OCI-LY7 (cell line): ENCODE measurements at places on chromosomes 11 and 22. TPM values are rescaled to one million over a fixed set of nuclear protein-coding genes. Genes with fewer than 3 reads are reported as not detected.
A peak's percentile ranks its signal among the peaks of the same experiment; 100 is the strongest.

GRCh38 chr22:28112548-28113043 is 193.5 kb upstream of the PITPNB start:
- peak; percentile 40 for DNase-seq

DNA sequence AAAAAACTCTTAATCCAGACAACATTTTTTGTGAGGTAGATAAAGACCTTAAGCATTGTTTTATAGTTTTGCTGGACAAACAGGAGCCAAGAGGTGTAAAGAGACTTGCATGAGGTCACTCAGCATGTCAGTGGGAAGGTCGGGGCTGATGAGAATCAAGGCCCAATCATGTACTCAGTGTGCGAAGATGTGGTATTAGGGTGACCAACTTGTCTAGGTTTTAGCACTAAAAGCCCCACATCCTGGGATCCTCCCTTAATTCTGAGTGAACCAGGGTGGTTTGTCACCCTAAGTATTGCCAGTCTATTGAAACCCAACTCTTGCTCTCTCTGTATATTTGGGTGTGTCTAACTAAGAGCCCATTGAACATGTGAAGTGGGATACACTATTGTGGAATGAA is 19.5 kb upstream of the SORL1-AS1 start:
- DNase-seq = no peak

DNA sequence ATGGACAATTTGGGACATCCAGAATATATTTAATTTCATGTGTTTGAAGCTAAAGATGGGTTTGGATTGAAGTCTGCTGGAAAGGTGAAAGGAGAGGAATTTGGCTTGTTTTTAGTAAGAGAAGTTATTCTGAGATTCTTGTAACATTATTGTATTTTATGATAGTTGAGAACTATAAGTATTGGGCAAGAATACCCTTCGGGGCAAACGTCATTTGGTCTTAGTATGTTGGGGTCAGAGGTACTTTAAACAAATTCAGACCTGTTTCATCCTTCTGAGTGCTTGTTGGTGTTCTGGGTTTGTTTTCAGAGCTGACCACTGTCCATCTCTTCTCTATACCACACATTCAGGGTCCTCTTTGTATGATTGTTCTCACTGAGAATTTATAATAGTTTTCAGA is 19.5 kb downstream of the PANX1 start:
- no peak for DNase-seq

Gene SCGB1D2
- not detected in 2 replicates for total RNA-seq

Gene PGM2L1
- 0.78 and 0.87 TPM in 2 replicates for total RNA-seq
